Epithelial cell of esophagus (primary cell): ENCODE measurements at places on chromosomes 7 and 10.

DNA sequence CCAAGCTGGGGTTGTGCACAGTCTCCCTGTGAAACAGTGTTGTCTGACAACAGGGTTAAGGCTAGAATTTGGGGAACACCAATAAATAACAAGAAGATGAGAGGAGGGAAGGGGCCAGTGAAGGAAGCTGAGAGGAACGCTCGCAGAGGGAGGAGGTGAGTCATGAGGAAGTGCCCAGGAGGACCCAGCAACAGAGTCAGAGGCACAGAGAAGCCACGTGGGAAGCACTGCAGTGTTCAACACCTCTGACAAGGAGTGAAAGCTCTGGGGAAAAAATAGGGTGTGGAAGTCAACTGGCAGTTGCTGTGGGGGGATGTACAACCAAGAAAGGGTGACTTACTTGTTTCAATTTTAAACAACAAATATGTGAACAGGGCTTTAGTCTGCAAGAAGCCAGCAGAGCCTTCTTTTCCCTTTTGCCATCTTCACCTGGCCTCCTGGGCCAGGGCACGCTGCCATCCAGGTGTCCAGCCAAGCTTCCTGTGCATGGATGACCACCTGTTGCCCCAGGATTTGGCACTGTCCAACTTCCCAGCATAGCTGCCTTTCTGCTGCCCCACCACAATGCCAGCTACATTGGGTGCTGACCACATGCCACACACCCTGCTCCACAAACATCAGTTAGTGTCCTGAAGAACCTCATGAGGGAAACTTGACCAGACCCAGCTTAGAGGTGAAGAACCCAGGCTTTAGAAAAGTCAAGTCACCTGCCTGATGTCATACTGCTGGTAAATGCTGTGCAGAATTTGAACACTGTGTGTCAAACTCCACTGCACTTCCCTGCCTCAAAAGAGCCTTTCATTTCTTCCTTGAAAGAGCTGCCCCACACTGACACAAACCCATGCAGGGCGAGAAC, 69.6 kb downstream of the ATXN7L1 start:
- DNase-seq, result peak; percentile 87

- no peak for DNase-seq
Measured at GRCh38 chr7:68432585-68432984, 1165.7 kb upstream of the AUTS2 start.

DNA sequence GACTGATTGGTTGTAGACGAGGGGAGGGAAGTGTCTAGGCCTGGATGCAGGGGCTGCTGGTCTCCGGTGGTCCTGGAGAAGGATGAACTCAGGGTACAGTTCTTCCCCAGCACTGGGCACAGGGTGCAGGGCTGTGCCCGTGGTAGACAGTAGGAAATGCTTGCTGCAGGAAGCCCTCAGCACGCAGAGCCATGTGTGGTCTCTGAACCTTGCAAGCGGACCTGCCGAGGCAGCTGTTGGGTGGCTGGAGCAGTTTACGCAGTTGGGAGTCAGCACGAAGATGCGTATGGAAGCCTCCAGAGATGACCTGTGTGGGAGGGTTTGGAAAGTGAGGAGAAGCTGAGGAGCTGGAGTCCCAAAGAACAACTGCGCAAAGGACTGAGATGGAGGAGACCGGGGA, 39.0 kb downstream of the DOCK1 start:
- DNase-seq, result no peak

GRCh38 chr10:2908851-2909630, 158.3 kb upstream of the PFKP start:
- no peak for DNase-seq

GRCh38 chr7:140239653-140239935, 62.8 kb upstream of the KDM7A start:
- no peak for DNase-seq

DNA sequence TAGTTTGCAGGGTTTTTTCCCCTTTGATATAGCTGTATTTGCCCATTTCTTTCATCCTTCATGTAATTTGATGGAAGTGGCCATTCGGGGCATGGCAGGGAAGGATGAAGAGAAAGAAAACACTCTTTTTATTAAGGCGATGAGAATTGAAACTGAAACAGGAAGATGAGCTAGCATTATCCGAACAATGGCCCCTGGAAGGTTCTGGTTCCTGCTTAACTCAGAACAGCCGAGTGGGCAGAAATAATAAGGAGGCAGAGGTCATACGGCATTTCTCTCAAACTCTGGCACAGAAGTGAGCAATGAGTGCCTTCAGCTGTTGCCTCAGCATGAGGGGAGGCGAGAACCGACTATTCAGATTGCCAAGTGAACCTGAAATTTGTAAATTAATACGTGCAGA, 113.2 kb upstream of the MYO3A start:
- DNase-seq, result no peak
